Heart left ventricle (tissue), 16 donors: ENCODE measurements at places on chromosomes 1 and 21.
A peak's percentile ranks its signal among the peaks of the same experiment; 100 is the strongest.

GRCh38 chr1:201185527-201186128, 5.0 kb upstream of the IGFN1 start:
- DNase-seq: no peak

DNA sequence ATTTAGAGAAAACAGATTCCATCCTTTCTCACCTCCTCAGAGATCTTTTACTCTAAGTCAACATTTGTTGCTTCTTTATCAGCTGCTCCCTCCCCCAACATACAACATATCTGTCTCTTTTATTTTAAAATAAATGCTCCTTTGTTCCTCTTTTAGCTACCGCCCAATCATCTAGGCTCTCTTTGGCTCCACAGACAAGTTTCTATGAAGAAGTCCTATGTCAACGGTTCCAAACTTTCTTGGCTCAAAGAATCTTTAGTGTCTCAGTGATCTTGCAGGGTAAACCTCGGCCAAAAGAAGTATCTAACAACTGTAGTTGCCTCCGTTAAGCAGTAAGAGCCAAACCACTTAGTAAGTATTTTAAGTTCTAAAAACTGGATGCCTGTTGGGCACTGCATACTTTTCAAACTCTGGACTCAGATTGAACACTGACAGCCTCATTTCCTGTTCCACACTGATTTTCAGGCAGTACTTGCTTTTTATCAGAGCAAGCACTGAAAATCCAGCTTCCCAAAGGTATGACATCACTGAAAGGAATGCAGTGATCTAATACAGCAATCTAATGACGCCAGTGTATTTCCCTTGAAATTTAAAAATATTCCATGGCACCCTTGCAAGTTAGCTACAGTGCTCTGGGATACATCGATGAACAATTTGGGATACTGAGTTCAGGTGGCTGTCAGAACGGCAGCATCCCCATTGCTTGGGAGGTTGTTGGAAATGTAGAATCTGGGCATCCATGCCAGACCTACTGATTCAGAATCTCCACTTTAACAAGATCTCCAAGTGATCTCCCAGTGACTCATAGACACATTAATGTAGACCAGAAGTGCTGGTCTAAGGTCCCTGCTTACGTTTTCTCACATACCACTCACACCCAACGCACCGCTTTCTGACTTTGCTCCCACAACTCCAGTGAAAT, 26.8 kb downstream of the EGLN1 start:
- no peak for DNase-seq

GRCh38 chr1:154326546-154327465, 1.5 kb downstream of the ATP8B2 start:
- peak; percentile 46 for DNase-seq

- no peak for DNase-seq
These were observed 19.8 kb downstream of the CCT8 start for GRCh38 chr21:29053656-29054055.

DNA sequence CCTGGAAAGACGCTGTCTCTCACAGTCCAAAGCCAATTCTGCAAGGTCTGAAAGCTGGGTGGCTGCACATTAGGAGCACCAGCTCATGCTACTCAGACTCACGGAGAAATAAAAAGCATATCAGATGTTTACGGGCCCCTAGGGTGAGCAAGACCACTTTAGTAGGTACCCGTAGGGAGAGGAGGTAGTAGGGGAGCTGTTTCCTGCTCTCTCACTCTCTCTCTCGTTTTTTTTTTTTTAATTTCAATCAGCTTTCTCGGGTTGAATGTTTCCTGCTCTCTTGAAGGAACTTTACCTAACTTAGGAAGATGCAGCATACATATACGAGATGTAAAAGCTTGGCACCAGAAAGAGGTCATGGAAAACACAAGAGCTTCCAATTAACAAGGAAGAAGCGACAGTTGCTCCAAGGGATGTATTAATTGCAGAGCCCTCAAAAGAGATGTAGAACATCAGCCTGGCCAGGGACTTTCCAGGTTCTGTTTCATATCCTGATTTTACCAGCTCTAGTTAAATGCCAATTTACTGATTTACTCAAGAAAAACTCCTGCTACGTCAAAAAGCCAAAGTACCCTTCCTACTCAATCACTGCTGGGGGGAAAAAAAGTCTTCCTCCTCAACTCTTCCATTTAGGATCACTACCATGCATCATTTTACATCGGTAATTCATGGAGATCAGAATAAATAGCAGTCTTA, 3.1 kb downstream of the LORICRIN start:
- DNase-seq: no peak

DNA sequence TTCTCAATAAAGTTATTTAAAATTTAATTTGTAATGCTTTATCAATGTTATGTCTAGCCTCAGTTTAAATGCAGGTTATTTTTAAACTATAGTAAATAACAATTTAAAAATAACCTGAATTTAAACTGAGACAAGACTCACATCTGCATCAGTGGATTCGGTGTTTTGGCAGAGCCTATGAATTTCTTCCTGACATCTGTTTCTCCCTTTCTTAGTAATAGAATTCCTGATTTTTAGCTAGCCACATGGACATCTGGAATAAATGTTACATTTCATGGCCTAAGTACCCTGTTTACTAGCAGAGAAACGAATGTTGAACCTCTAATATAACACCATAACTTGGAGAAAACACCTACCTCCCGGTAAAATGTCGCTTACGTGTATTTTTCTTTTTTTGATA, 1141.6 kb upstream of the ADGRL2 start:
- no peak for DNase-seq

GRCh38 chr1:183675381-183675780, 22.3 kb upstream of the APOBEC4 start:
- no peak for DNase-seq

- DNase-seq: no peak
These were observed 50.6 kb upstream of the MRPS6 start for GRCh38 chr21:34022627-34023335.

DNA sequence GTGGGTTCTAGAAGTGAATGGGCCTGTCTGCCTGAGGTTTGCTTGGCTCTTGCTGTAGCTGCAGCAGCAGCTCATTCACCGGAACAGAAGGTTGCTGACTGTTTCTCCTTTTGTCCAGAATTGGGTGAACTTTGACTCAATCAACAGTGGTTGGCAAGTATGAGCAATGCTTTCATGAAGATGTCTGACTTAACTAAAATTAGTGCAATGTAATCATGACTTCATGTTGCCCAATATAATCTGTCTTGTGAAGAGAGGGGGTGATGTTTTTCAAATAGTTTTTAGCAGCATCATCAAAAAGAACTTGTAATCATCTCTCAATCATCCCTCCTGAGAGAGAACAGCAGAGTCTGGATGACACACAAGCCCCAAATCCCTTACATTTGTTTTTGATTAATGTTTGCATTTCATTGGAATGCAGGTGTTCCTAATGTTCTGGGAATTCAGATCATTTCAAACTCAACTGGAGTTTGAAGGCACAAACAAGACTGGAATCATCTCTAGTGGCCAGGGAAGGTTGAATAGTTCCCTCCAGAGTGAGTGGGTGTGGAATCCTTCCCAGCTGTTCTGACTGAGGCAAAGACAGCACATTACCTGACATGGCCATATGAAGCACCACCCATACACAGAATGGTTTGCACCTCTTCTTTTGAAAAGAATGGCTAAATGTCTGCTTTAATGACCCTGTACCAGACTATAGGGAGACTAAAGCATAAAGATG, 82.9 kb downstream of the HLX start:
- no peak for DNase-seq

GRCh38 chr1:248812736-248813425, 12.8 kb downstream of the SH3BP5L start:
- no peak for DNase-seq

GRCh38 chr1:231019711-231020110, 20.3 kb downstream of the FAM89A start:
- DNase-seq: no peak

- no peak for DNase-seq
These were observed 835 bp upstream of the TSPAN2 start for GRCh38 chr1:115090186-115090490.

- no peak for DNase-seq
These were observed 22.9 kb upstream of the EPS8L3 start for GRCh38 chr1:109786531-109787021.
